ENCODE measurements at places on chromosomes 3 and 15. TPM values are rescaled to one million over a fixed set of nuclear protein-coding genes. Genes with fewer than 3 reads are reported as not detected.

The FGF12 gene
- total RNA-seq: 0.71 TPM

The OR4F15 gene
- not detected for total RNA-seq

The POPDC2 gene
- total RNA-seq: 137 TPM

- H3K4me3 ChIP-seq: no peak overlapping the region
- H3K27me3 ChIP-seq: no peaks in the 10 kb centered on the region
- H3K36me3 ChIP-seq: no peaks in the 10 kb centered on the region
These were observed 83.8 kb upstream of the BCHE start for GRCh38 chr3:165920984-165921383.

GRCh38 chr15:40500568-40501330, 30.0 kb downstream of the CHST14 start:
- no peaks in the 10 kb centered on the region for H3K27me3 ChIP-seq
- no peaks in the 10 kb centered on the region for H3K4me1 ChIP-seq
- no peaks in the 10 kb centered on the region for H3K36me3 ChIP-seq
- no peak overlapping the region for H3K27ac ChIP-seq
- H3K4me3 ChIP-seq: no peak overlapping the region

DNA sequence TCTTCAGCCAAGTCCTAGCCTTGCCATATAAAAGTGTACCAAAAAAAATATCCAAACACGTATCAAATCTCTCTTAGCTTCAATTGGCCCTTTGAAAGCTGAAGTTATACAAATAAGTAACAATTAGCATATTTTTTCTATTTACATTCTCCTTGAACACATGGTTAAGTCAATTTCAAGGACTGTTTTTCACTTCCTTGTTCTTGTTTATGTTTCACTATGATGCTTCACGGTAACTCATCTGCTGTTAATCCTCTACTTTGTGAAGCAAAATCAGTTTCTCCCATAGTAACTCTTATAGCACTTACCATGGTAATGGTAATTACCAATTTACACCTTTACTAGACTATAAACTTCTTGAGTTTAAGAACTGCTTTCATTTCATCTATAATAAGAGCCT, 10.6 kb upstream of the SPRED1 start:
- H3K27ac ChIP-seq: no peak overlapping the region
- no peak overlapping the region for H3K4me3 ChIP-seq

DNA sequence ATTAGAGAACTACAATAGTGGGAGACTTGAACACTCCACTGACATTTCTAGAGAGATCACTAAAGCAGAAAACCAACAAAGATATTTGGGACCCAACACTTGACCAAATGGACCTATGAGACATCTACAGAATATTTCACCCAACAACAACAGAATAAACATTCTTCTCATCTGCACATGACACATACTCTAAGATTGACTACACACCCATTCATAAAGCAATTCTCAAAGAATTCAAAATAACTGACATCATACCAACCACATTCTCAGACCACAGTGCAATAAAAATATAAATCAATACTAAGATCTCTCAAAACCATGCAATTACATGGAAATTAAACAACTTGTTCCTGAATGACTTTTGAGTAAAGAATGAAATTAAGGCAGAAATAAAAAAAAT, 473.7 kb downstream of the LPP start:
- peaks cover 21% of the 10 kb centered on the region for H3K4me1 ChIP-seq
- no peak overlapping the region for H3K4me3 ChIP-seq
- DNase-seq: no peak

GRCh38 chr3:161275919-161276318, 54.8 kb downstream of the NMD3 start:
- H3K27ac ChIP-seq: no peak overlapping the region
- H3K4me3 ChIP-seq: no peak overlapping the region
- H3K36me3 ChIP-seq: peaks cover 7% of the 10 kb centered on the region
- no peak for DNase-seq
- no peaks in the 10 kb centered on the region for H3K4me1 ChIP-seq
- H3K27me3 ChIP-seq: no peaks in the 10 kb centered on the region

DNA sequence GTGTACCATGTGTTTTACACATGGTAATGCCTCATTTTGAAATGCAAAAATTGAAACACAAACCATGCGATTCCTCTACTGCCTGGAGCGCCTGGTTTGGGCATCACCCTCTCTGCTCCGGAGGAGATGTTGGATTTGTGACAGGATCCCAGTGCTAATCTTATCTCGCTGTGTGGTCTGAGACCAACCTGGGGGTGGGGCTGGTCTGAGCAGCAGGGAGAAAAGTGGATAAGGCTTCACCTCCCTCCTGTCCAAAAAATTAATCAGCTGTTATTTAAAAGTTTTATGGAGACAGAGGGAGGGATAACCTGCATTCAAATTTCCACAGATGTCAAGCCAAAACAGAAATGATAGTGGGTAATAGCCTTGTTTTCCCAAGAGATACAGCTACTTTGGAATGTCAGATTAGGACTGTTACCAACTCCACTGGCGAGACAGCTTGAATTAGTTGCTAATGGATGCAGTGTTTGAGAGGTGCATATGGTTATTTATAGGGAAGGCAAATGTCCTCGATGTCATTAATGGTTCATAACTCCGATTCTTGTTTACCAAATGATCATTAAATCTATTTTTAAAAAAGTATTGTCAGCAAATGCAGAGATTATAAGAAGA, 54.0 kb upstream of the SKOR1 start:
- H3K4me1 ChIP-seq: no peaks in the 10 kb centered on the region
- no peak overlapping the region for H3K27ac ChIP-seq
- no peak for DNase-seq
- no peak overlapping the region for H3K4me3 ChIP-seq
- no peaks in the 10 kb centered on the region for H3K27me3 ChIP-seq
- no peaks in the 10 kb centered on the region for H3K36me3 ChIP-seq

DNA sequence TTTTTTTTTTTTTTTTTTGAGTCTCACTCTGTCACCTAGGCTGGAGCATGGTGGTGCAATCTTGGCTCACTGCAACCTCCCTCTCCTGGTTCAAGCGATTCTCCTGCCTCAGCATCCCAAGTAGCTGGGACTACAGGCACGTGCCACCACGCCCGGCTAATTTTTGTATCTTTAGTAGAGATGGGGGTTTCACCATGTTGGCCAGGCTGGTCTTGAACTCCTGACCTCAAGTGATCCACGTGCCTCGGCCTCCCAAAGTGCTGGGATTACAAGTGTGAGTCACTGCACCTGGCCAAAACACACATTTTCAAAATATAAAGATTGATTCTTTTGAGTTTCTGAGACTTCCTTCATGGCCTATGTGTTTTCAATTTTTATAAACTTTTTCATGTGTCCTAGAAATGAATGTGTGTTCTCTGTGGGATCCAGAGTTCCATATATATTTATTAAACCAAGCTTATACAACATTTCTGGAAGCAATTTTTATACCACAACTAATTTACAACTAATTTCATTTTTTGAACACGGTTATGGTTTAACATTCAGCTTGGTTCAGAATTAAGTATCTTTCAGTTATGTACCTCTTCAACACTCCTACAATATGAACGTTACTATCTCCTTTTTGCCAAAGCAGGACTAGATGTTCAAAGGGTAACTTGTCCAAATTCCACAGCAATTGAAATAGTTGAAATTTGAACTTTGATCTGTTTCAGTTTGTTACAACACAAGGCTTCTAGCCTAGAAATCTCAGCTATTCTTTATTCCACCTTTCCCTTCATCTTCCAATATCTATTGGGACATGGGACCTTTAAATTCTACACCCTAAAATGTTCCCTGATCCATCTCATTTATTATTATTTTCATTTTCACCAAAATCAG, 1.5 kb downstream of the ACAD11 start:
- peak overlapping the region; percentile 95 for H3K4me3 ChIP-seq
- H3K36me3 ChIP-seq: no peaks in the 10 kb centered on the region
- no peak for DNase-seq
- peak overlapping the region; percentile 85 for H3K27ac ChIP-seq

DNA sequence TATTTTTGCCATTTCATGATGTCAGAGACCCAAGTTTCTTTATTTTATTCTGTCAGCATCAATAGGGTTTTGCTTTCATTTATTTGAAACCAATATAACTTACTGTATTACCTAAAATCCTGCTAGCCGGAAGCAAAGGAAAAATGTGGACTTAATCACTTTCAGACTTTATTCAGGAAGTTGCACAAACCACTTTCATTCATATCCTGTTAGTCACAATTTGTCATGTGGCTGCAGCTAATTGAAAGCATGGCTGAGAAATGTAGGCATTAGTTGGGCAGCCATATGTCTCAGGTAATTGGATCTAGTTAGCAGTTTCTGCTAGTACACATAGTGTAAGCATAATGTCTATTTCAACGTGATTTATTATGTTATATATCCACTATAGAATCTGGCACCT, 462.3 kb upstream of the SGO1 start:
- no peaks in the 10 kb centered on the region for H3K4me1 ChIP-seq
- no peak overlapping the region for H3K4me3 ChIP-seq
- no peaks in the 10 kb centered on the region for H3K36me3 ChIP-seq

GRCh38 chr3:188853856-188854771, 317.7 kb upstream of the TPRG1 start:
- peak overlapping the region; percentile 61 for H3K27ac ChIP-seq
- H3K36me3 ChIP-seq: no peaks in the 10 kb centered on the region
- peaks cover 9% of the 10 kb centered on the region for H3K4me1 ChIP-seq
- no peaks in the 10 kb centered on the region for H3K27me3 ChIP-seq

GRCh38 chr3:37181756-37182155, 7.4 kb upstream of the LRRFIP2 start:
- H3K27ac ChIP-seq: peak overlapping the region; percentile 42
- H3K36me3 ChIP-seq: no peaks in the 10 kb centered on the region
- no peaks in the 10 kb centered on the region for H3K27me3 ChIP-seq
